ENCODE measurements at places on chromosomes 12 and 14. TPM values are rescaled to one million over a fixed set of nuclear protein-coding genes. Genes with fewer than 3 reads are reported as not detected.

CCDC177 gene
- not detected for total RNA-seq

OAS2 gene
- 102 TPM for total RNA-seq

GRCh38 chr14:91286530-91286937, 42.0 kb upstream of the GPR68 start:
- DNase-seq, result peak; percentile 21

DNA sequence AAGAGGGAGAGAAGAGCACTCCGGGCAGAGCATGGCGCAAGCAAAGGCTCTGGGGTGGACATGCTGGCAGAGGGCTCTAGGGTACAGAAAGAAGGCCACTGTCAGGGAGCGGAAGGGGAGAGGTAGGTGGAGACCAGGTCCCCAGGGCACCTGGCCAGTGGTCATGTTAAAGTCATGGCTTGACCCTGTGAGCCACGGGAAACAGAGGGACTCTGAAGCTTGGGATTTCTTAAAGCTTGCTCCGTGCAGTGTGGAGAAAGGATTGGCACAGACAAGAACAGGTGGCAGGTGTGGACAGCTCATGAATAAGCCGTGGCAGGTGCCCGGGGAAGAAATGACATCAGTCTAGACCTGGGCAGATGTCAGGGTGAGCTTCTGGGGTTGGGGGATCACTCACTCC, 413.8 kb downstream of the BCL11B start:
- no peak for DNase-seq

- no peak for DNase-seq
Measured at GRCh38 chr12:57852620-57853500, 6.3 kb upstream of the CTDSP2 start.

MSRB3 gene
- total RNA-seq, result 1.2 TPM
